Spleen (tissue), 13 donors: ENCODE measurements at places on chromosomes 7 and 10.

DNA sequence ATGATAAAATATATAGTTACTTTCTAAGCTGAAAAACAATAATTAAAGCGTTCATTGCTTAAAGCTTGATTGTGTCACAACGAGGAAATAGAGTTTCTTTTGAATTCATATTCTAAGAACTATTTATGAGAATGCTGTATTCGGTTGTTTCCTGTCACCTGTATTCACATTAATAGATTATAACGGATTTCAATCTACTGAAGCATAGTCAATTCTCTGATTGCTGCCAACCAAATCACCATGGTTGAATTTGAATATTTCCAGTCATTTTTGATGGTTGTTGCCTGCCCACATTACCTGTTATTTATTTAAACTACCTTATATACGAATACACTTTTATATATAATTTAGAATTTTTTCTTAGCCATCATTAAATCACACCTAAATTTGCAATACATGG is 22.0 kb downstream of the IL2RA start:
- no peak for DNase-seq

DNA sequence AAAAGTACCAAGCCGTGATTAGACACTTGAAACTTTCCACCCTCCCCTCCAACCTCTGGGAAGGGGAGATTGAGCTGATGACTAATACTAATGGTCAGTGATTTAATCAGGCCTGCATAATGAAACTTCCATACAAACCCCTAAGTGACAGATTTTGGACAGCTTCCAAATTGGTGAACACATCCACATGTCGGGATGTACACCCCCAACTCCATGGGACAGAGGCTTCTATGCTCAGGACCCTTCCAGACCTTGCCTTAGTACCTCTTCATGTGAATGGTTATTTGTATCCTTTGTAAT is 4.8 kb downstream of the NUB1 start:
- DNase-seq, result no peak

- DNase-seq, result no peak
These were observed 54.6 kb upstream of the NCAPG2 start for GRCh38 chr7:158759245-158759614.

GRCh38 chr10:121091961-121092719 is 241.0 kb downstream of the WDR11 start:
- no peak for DNase-seq

GRCh38 chr7:116075351-116076145 is 45.0 kb upstream of the TFEC start:
- no peak for DNase-seq

DNA sequence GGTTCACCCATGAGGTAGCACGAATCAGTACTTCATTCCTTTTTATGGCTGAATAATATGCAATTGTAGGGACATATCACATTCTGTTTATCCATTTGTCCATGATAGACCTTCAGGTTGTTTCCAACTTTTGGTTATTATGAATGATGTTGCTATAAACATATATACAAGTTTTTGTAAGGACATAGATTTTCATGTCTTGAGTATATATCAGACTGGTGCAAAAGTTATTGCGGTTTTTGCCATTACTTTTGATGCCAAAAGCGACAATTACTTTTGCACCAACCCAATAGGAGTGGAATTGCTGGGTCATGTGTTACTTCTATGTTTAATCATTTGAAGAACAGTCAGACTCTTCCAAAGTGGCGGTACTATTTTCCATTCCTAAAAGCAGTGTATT is 361.5 kb downstream of the RPS24 start:
- no peak for DNase-seq

GRCh38 chr7:151131592-151132293 is 35.8 kb downstream of the GBX1 start:
- DNase-seq, result no peak

GRCh38 chr7:18357691-18358090 is 137.9 kb upstream of the HDAC9 start:
- no peak for DNase-seq

DNA sequence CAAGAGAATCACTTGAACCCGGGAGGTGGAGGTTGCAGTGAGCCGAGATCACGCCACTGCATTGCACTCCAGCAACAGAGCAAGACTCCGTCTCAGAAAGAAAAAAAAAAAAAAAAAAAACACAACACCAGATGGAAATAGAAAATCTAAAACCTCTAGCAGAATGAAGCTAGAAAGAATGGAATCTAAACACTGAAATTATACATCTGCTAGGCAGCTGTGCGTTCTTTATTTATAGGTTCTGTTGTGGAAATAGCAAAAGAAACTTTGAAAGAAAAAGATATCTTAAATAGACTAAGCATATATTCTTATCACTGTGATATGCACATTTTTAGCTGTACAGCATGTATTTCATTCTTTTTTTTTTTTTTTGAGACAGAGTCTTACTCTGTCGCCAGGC is 17.1 kb downstream of the BMPR1A start:
- DNase-seq, result no peak

DNA sequence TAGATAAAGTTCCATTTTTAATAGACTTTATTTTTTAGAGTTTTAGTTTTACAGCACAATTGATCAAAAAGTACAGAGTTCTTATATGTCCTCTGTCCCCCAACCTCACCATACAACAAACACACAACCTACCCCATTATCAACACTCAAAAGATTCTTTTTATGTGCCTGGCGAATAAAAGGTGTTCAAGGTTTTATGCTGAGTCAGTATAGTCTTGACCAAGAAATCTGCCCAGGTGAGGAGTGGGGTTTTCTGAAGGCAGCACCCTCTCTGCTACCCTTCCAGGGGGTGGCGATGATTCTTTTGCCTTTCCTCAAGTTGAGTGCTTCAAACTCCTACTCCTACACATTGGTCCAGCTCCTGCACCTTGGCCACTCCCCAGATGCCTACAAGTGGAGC is 222.9 kb downstream of the GRM8 start:
- DNase-seq, result no peak

GRCh38 chr7:98229441-98229840 is 18.2 kb downstream of the BHLHA15 start:
- no peak for DNase-seq

GRCh38 chr10:25112016-25112415 is 62.8 kb upstream of the GPR158 start:
- no peak for DNase-seq

DNA sequence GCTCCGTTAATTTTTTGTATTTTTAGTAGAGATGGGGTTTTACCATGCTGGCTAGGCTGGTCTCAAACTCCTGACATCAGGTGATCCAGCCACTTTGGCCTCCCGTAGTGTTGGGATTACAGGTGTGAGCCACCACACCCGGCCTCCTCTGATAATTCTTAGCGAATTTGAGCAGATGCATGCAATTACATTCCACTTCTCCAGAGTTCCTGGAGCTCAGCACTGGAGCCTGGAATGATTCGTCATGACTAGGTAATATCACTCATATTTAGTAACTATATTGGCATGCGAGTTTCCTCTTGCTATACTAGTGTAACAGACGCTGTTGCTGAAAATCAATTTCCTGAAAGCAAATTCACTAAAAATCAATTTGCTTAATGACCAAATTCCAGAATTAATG is 86.8 kb downstream of the MKX start:
- no peak for DNase-seq

GRCh38 chr10:125231116-125231812 is 70.9 kb upstream of the CTBP2 start:
- peak; percentile 54 for DNase-seq

- DNase-seq, result no peak
These were observed 88.7 kb downstream of the PIP4K2A start for GRCh38 chr10:22625516-22626290.

DNA sequence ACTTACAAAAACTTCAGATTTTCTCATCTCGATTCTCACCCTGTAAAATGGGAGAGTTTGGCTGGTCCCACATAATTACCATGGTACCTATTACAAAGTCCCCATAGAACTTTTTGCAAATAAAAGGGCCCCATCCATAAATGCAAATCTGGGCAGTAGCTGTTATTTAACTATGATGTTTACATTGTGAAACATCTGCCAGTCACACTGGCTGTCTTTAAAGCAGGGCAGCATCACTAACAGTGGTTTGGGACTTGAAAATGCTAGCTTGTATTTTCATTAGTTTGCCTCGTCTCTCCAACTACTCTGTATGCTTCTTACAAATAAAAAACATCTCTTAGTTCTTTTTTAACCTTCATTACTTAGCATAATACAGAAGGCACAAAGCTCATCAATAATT is 240.7 kb downstream of the FZD1 start:
- no peak for DNase-seq

- DNase-seq, result no peak
These were observed 142.7 kb downstream of the TRIL start for GRCh38 chr7:28815369-28815927.

- DNase-seq, result no peak
These were observed 3.1 kb downstream of the ASB15 start for GRCh38 chr7:123604739-123605138.

DNA sequence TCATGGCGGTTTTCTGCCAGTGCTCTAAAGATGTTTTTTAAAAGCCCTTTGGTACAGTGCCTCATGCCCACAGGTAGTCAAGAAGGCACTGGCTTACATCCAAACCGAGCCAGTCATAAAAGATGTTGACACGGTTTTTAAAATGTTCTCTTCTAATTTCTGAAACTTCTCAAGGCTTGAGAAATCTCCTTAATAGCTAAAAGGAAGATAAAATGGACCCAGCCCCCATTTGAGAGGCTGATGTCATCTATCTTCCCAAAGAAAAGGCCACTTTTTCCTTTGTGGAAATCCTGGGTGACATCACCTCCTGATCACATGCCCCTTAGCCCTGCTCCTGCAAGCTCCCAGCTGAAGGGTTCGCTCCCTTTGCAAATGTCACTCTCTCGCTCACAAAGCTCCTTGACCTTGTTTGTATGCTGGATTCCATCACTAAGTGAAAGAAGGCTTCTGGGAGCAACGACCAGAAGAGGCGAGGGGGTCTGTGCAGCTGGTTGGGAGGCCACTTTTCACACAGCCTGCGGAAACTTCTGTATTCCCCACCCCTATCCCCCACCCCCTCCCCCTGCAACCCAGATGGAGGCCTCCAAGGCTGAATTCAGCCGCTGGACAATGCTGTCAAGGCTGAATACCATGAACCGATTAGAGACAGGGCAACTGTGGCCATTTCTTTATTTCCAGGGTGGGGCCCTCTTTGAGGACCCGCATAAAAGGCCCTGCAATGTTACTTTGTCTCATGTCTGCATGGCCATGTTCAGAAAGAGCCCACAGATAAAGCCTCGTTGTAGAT is 122.8 kb downstream of the CUBN start:
- no peak for DNase-seq

- DNase-seq, result no peak
These were observed 132.0 kb upstream of the AKR1E2 start for GRCh38 chr10:4693967-4694366.

- DNase-seq, result no peak
These were observed 10.6 kb downstream of the CPED1 start for GRCh38 chr7:120998996-120999565.

- peak; percentile 54 for DNase-seq
These were observed 9.2 kb downstream of the AQP1 start for GRCh38 chr7:30920584-30921539.

DNA sequence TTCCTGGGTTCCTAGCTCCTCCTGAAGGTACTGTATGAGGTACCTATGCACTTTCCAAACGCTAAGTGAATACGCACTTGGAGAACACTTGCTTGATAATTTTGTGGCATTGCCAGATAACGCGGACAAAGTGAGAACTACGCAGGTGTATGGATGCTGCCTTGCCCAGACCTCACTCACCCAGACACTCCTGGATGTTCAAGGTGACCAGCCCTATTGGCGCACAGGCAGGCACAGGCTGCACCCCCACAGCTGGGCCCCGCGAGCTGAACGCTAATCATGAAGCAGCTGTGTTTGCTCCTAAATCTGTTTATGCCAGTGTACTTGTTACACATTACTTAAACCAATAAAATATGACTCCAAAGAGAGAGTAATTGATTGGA is 27.3 kb downstream of the DIP2C start:
- no peak for DNase-seq

GRCh38 chr7:108246227-108246837 is 116.2 kb upstream of the LAMB4 start:
- DNase-seq, result no peak

GRCh38 chr10:44991571-44991970 is 9.2 kb upstream of the ZNF22 start:
- no peak for DNase-seq

- no peak for DNase-seq
These were observed 199.7 kb upstream of the LRRN3 start for GRCh38 chr7:110891197-110891596.

DNA sequence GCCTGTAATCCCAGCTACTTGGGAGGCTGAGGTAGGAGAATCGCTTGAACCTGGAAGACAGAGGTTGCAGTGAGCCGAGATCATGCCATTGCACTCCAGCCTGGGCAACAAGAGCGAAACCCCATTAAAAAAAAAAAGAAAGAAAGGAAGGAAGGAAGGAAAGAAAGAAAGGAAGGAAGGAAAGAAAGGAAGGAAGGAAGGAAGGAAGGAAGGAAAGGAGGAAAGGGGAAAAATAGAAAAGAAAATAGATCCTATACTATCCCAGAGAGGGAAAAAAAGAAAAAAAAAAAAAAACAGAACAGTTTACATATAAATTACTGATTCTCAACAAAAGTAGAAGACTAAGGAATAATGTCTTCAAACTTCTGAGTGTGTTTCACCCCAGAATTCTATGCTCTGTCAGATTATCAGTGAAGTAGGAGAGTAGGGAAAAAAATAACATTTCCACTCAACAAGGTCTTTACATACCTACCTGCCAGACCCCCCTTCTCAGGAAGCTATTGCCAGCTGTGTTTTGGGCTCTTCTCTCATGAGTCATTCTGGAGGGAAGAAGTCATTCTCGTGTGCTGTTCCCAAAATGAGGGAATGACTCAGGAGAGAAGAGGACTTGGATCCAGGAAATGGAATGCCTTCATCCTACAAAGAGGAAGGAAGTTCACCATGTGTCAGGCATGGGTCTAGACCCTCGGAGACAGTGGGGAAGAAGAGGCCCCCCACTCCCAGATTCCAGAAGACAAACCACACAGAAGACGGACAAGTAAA is 20.9 kb downstream of the RGS10 start:
- no peak for DNase-seq

DNA sequence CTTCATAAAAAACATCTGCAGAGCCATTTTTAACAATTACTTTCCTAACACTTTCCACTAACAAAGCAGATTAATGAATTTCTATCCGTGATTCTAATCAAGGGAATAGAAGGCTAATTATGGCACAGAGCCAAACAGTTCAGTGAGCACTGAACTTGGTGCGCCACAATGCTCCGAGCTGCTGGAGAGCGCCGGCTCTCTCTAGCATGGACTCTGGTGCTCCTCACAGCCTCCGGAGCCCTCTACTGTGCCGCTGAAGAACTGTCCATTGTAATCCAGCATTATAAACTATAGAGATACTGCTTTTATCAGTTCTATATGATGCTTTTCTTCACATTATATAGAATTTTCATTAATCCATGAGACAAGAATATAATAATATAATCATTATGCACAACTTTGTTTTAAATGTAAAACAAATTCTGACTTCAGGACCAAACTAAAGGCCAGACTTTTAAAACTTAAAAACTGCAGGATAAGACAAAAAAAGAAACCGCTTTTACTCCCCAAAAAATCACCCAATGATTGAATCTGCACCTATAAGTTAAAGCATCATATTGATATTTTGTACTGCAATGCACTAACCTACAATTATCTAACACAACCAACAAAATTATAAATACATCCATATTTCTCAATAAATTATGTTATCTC is 123.6 kb downstream of the RNF32 start:
- DNase-seq, result no peak

GRCh38 chr10:59273445-59273844 is 88.9 kb downstream of the FAM13C start:
- DNase-seq, result no peak
